ELR (cell line): ENCODE measurements at places on chromosomes 13 and 19.

- peak; percentile 70 for DNase-seq
Observed at GRCh38 chr19:5985098-5985783, 7.3 kb upstream of the RANBP3 start.

GRCh38 chr13:26989261-26989956 lies 182.2 kb downstream of the USP12 start:
- DNase-seq = no peak

DNA sequence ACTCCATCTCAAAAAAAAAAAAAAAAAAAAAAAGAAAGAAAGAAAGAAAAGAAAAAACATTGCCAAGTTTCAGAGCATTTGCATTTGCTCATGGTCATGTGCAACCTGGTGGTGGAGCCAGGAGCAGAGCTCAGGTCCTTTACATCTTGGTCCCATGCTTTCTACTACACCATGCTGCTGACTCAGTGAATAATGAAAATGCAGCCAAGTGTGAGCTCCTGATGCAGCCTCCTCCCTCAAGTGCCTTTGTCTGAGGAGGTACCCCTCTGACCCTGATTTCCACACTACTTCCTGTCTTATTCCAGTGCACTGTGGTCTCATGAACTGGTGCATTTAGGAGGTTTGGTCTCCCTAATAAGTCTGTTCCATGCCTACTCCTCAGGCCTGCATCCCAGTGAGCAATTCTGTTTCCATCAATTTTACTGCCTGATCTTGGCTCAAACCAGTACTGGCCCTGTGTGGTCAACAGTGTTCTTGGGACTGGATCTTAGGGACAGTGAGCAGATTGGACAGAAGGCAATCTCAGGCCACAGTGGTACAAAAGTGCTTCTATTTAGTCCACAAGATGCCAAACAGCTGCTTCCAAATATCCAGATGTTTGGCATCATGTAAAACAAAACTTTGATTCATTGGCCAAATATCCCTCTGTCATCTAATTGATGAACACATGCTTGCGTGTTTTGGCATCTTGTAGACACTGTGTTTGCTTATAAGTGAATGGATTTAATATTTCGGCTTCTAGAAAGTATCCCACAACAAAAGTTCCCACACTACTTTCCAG lies 28.8 kb upstream of the LRCH1 start:
- no peak for DNase-seq

DNA sequence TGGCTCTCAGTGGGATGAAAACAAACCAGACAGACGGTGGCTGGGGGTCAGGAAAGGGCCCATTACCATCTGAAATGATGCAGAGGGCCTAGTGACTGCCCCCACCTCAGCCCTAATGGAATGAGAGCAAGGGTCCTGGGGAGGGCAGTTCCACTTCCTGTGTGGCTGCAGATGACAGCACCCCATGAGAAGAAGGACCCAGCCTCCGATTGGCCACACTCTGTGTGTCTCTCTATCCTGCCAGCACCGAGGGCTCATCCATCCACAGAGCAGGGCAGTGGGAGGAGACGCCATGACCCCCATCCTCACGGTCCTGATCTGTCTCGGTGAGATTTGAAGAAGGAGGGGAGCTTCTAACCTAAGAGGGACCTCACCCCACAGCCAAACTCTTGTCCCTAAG lies 498 bp downstream of the LILRB1 start:
- no peak for DNase-seq

DNA sequence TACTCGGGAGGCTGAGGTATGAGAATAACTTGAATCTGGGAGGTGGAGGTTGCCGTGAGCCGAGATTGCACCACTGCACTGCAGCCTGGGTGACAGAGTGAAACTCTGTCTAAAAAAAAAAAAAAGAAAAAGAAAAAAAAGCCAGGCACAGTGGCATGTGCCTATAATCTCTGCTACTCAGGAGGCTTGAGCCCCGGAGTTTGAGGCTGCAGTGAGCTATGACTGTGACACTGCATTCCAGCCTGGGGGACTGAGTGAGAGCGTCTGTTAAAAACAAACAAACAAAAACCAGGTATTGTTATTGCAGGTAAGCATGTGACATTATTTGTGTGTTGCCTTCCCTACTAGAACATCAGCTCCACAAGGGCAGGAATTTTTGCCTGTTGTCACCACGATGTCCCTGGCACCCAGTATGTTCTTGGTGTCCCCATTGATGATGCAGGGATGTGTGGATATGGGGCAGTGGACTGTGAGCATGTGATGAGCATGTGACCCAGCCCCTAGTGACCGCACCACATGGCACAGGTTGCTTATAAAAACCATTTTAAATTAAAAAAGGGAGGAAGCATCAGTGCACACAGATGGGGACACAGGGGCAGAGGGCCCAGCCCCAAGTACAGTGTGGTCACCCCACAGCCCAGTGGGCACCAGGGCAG lies 1.6 kb upstream of the KANK2 start:
- DNase-seq = no peak

GRCh38 chr13:90696656-90697055 lies 650.8 kb upstream of the MIR17HG start:
- DNase-seq = peak; percentile 44

- DNase-seq = no peak
Observed at GRCh38 chr19:18309525-18310064, 13.3 kb downstream of the LSM4 start.

DNA sequence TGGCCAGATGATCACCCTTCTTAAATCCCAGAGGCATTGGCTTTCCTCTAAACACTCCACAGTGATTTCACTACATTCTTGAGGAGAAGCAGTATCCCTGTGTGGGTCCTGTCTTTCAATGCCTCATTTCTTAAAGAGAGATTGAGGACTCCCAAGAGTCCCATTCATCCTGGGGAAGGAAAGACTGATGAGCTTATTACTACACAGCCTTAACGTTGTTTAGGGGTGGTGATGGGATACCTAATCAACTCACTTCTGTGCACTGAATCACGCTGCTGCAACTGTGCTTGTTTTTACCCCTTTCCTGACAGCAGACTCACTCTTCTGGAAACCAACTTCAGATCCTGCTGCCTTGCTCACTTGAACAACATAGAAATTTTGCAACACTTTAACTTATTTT lies 203.1 kb downstream of the RGCC start:
- DNase-seq = no peak

DNA sequence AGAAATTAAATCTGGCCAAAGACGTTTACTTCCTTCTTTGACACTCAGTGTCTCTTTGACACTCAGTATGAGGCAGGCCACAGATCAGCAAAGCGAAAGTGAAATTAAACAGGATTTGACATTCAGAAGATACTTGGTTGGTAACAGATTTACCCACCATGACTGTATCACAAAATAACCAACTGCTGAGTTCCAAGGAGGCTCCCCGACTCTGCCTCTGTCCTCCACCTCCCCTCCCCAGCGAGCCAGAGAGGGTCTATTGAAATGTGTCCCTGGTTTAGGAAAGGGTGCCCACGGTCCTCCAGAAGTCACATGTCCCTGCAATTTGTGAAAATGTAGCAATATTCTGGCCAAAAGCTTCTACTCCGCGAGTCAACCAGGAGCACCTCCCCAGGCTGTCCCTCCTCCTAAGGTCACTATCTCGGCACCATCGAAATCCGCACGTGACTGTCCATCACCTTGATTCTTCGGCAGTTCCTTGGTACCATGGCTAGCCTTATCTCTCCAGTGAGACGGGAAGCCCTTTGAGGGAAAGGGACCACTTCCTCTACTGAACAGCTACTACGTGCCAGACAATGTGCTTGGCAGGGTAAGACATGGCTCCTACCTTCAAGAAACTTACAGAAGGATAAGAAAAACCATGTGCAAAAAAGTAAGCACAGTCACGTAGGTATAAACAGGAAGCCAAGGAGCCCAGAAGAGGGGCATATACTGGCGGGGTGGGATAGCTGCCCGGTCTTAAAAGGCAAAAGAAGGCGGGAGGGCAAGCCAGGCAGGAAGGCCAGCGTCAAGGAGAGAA lies 1.5 kb downstream of the N4BP2L1 start:
- DNase-seq = peak; percentile 29

GRCh38 chr19:55658846-55659459 lies 4.1 kb downstream of the U2AF2 start:
- DNase-seq = no peak

GRCh38 chr13:28326056-28326455 lies 168.9 kb downstream of the FLT1 start:
- no peak for DNase-seq

DNA sequence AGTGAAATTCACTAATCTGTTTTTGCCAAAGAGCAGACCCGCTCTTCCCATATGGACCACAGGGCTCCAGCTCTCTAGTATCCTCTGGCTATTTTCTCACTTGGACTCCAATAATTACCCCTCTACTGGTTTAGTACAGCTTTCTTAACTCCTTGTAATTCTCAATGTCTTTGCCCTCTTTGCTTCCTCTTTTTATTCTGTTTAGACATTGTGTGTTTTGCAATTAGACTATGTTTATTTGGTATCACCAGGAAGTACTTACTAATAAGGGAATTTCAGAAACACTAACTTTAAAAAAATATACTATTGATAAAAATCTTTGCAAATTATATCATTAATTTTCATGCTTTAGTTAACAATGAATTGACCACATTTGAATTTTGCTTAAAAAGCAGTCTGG lies 111.6 kb upstream of the OBI1 start:
- no peak for DNase-seq

GRCh38 chr13:80499536-80500290 lies 158.8 kb upstream of the SPRY2 start:
- no peak for DNase-seq

DNA sequence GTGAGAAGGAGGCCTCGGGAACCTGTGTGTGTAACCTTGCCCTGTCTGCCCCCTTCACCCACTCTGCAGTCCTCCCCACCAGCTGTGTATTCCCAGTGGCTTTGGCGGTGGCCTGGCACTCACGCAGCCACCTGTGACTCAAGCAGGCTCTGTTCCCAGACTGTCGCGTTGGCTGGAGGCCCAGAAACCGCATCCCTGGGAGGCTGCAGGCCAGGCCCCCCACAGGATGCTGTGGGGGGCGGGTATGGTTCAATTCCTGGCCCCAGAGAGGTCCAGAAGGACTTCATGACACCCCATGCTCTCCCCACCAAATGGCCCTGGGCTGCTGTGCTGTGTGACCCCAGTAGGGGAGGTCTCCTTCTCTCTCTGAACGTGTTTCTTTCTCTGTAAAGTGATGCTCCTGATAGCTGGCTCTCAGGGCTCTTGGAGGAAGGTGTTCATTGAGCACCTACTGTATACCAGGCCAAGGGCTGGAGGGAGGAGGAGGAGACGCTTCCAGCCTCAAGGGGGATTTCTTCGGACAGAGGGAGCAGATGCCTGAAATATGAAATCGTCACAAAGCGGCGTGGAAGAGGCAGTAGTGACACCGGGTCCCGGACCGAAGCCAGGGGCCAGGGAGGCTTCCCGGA lies 1.9 kb upstream of the LINGO3 start:
- DNase-seq = peak; percentile 45

GRCh38 chr19:3499738-3500428 lies 591 bp downstream of the DOHH start:
- peak; percentile 14 for DNase-seq

DNA sequence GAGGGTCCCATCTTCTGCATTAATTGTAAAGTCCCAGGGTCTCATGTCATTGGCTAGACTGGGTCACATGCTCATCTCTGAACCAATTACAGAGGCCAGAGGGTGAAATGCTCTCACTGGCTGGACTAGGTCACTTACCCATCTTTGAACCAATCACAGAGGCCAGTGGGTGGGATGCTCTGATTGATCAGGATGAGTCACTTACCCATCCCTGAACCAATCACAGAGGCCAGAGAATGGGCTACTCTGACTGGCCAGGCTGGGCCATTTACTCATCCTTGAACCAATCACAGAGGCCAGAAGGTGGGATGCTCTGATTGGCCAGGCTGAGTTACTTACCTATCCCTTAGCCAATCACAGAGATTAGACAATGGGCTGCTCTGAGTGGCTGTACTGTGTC lies 5.3 kb downstream of the MISP start:
- DNase-seq = peak; percentile 71

DNA sequence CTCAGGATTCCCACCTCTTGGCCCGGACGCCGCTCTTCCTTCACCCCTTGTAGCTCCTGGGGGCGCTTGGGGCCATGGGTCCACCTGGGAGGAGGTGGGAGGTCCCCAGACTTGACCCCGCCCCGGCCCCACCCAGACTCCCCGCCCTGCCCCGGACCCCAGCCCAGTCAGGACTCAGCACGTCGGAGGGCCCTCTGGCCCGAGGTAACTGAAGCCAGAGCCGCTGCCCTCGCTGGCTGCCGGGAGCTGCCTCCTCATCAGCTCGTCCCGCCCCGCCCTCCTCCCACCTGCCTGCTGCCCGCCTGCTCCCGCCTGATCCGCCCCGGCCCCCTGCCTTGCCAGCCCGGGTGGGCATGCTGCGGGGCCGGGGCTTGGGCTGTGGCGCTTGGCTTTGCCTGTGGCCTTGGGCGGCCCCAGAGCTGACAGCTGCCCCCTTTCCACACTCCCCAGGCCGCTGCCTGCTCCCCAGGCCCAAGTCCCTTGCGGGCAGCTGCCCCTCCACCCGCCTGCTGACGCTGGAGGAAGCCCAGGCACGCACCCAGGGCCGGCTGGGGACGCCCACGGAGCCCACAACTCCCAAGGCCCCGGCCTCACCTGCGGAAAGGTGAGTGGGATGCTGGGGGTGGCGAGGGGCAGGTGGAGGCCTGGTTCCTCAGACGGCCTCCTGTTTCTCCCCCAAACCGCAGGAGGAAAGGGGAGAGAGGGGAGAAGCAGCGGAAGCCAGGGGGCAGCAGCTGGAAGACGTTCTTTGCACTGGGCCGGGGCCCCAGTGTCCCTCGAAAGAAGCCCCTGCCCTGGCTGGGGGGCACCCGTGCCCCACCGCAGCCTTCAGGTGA lies 9.4 kb downstream of the ARHGAP33 start:
- DNase-seq = no peak

- DNase-seq = peak; percentile 75
Observed at GRCh38 chr13:75635828-75636435, at the start of gene LMO7. Gene LMO7 (plus strand): TSS chr13:75636330. CDS start chr13:75636658, 328 bp downstream.

- no peak for DNase-seq
Observed at GRCh38 chr19:38678217-38678890, 30.9 kb downstream of the ACTN4 start.

- DNase-seq = no peak
Observed at GRCh38 chr13:40895227-40896184, 106.1 kb downstream of the SLC25A15 start.

DNA sequence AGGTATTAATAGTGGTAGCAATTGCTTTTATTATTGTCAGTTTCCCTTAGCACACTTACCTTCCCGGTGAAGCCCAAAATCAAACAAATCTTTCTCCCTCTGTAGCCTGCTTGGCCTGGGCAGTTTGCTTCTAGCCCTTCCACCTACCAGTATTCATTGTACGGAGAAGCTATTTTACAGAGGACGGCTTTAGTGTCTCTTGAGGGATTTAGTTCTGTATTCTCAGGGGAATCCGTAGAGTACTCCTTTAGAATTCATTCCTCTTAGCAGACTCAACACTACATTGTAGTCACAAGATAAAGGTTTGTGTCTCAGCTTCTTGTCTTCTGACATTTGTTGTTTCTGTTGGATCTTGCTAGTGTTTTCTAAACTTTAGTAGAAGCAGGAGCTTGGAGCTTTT lies 24.1 kb upstream of the WTIP start:
- no peak for DNase-seq

GRCh38 chr13:95509521-95510310 lies 42.8 kb upstream of the CLDN10 start:
- DNase-seq = peak; percentile 72

GRCh38 chr13:110062777-110063442 lies 244.0 kb downstream of the COL4A1 start:
- no peak for DNase-seq

- no peak for DNase-seq
Observed at GRCh38 chr19:13066226-13066625, 36.4 kb downstream of the LYL1 start.
